T-cell (primary cell): ENCODE measurements at places on chromosomes 13 and 19.

- no peak overlapping the region for H3K4me3 ChIP-seq
- H3K27ac ChIP-seq: no peak overlapping the region
- DNase-seq: no peak
- H3K27me3 ChIP-seq: no peaks in the 10 kb centered on the region
- H3K36me3 ChIP-seq: peaks cover 3% of the 10 kb centered on the region
- no peaks in the 10 kb centered on the region for H3K4me1 ChIP-seq
These were observed 26.4 kb upstream of the F7 start for GRCh38 chr13:113078902-113079780.

- no peak overlapping the region for H3K27ac ChIP-seq
- no peak overlapping the region for H3K4me3 ChIP-seq
- H3K4me1 ChIP-seq: no peaks in the 10 kb centered on the region
These were observed 23.6 kb upstream of the NDFIP2 start for GRCh38 chr13:79457390-79457789.

DNA sequence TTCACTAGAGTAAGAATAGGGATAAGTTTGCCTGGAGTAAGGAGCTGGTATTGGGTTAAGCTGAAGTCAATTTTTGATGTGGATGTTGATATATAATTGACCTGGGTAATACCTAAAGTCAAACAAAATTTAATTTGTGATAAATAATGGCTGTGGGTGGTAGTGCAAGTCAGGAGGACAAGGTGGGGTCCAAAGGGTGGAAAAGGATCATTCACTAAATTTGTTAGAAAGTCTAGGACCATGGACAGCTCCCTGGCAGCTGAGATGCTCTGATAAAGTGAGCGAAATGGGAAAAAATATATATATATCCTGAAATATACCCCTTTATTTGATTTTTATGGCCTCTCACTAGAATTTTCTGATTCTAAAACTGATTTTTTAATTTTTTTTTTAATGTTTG lies 463.5 kb downstream of the GPC6 start:
- H3K4me3 ChIP-seq: no peak overlapping the region
- no peak for DNase-seq
- no peaks in the 10 kb centered on the region for H3K27me3 ChIP-seq

DNA sequence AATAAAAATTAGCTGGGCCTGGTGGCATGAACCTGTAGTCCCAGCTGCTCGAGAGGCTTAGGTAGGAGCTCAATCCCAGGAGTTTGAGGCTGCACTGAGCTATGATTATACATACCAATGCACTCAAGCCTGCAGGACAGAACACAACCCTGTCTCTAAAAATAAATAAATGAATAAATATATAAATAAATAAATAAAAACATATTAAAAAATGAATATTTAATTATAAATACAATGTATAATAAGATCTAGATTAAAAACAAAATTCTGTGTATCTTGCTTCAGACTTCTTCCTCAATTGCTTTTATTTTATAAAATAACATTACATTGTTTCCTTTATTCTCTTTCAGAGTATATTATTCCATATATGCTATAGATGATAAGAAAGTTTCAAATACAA lies 1964.1 kb downstream of the PCDH9 start:
- H3K27ac ChIP-seq: no peak overlapping the region
- H3K36me3 ChIP-seq: no peaks in the 10 kb centered on the region
- no peak overlapping the region for H3K4me3 ChIP-seq
- no peaks in the 10 kb centered on the region for H3K4me1 ChIP-seq
- no peak for DNase-seq

GRCh38 chr13:97214921-97215320 lies 7.2 kb upstream of the MBNL2 start:
- H3K4me1 ChIP-seq: peaks cover 35% of the 10 kb centered on the region
- no peaks in the 10 kb centered on the region for H3K36me3 ChIP-seq
- DNase-seq: no peak
- H3K27ac ChIP-seq: peak overlapping the region; percentile 40
- H3K4me3 ChIP-seq: no peak overlapping the region

GRCh38 chr19:56678205-56678604 lies 6.6 kb upstream of the ZNF835 start:
- no peak overlapping the region for H3K27ac ChIP-seq
- H3K4me1 ChIP-seq: no peaks in the 10 kb centered on the region
- no peak for DNase-seq
- H3K36me3 ChIP-seq: no peaks in the 10 kb centered on the region

DNA sequence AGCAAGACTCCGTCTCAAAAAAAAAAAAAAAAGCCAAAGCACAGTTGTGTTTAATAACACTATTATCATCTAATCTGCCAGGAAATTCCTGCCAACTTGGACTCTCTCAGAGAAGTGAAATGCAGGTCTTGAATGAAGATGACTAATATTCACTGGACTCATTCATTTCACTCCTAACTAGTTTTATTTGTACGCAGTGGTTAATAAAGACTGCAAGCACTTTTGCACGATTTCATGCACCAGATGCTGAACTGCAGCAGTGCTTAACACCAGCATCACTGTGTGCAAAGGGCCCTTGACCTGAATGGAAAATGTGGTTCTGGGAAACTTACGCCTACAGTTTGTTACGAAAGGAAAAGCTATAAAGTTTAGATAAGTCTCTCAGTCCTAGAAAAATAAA lies 63.3 kb downstream of the DHRS12 start:
- no peaks in the 10 kb centered on the region for H3K27me3 ChIP-seq
- no peak overlapping the region for H3K27ac ChIP-seq
- DNase-seq: no peak
- H3K4me3 ChIP-seq: no peak overlapping the region
- peaks cover 6% of the 10 kb centered on the region for H3K4me1 ChIP-seq
- H3K36me3 ChIP-seq: no peaks in the 10 kb centered on the region

DNA sequence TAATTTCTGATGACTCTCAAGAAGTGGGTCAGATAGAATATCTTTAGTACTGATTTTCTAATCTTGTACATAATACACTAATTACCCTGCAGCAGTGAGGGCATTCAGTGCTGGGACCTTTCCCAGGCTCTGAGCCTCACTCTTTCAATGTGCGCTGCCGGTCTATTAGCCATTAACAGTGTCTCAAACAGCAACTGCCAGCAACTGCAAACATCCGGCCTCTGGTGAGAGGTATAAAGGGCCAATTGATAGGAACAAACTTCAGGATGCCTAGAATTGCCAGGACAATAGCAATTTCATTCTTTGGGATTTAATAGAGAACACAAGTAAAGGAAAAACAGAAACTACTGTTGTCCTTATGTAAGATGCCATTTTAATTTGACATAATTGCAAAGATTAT lies 604.4 kb upstream of the SPRY2 start:
- H3K27me3 ChIP-seq: no peaks in the 10 kb centered on the region
- no peak for DNase-seq
- no peak overlapping the region for H3K27ac ChIP-seq
- H3K4me3 ChIP-seq: no peak overlapping the region

GRCh38 chr13:109989686-109990085 lies 203.3 kb upstream of the IRS2 start:
- peaks cover 3% of the 10 kb centered on the region for H3K27me3 ChIP-seq
- H3K4me1 ChIP-seq: no peaks in the 10 kb centered on the region
- H3K27ac ChIP-seq: no peak overlapping the region
- H3K36me3 ChIP-seq: no peaks in the 10 kb centered on the region

DNA sequence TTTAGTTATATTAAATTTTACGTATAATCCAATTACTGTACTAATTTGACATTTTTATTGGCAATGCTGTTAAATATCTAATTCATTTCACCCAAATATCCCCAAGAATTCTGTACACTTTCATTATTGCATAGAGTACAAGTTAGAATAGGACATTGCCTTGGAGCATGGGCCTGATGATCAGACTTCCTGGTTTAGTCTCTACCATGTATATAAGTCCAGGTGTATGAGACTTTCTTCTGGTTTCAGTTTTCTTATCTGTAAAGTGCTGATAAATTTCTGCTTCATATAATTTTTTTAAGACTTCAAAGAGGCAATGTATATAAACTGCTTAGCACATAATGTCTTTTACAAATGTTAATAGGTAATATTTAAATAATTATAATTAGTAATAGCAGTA lies 179.4 kb downstream of the KLF12 start:
- no peak overlapping the region for H3K4me3 ChIP-seq
- no peak overlapping the region for H3K27ac ChIP-seq
- no peaks in the 10 kb centered on the region for H3K27me3 ChIP-seq
- DNase-seq: no peak

GRCh38 chr19:49551531-49551930 lies 23.7 kb downstream of the RCN3 start:
- no peak overlapping the region for H3K4me3 ChIP-seq
- H3K4me1 ChIP-seq: peaks cover 93% of the 10 kb centered on the region
- DNase-seq: no peak
- H3K27ac ChIP-seq: peak overlapping the region; percentile 45

DNA sequence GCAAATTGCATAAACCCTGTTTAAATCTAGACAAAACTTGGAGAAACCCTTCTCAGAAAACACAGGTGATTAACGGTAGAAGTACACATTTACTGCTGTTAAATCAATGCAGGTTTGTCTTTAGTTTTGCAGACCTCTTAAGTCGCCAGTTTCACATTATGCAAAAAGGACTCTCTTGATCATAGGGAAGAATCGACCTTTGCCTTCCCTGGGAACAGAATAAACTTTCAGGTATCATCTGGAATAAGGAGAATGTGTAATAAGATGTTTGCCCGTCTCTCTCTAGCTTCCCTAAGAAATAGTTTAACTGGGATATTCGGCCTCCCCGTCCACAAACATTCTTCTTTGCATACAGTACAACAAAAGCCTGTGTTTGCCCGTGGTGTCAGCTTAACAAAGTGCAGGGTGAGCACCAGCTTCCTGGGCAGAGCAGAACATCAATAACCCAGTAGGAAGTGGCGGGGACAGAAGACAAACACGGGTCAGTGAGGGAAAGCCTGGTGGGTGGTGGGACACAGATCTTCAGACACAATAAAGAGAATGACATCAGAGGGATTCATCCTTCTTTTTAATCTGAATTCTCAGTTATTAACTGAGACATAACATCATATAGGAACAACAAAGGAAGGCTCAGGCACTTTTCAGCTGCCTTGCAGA lies 1077.7 kb upstream of the SLC10A2 start:
- no peaks in the 10 kb centered on the region for H3K27me3 ChIP-seq
- H3K4me1 ChIP-seq: no peaks in the 10 kb centered on the region
- no peak overlapping the region for H3K4me3 ChIP-seq
- H3K27ac ChIP-seq: no peak overlapping the region
- no peaks in the 10 kb centered on the region for H3K36me3 ChIP-seq

GRCh38 chr13:20408181-20408580 lies 117.5 kb downstream of the CRYL1 start:
- no peak for DNase-seq
- no peak overlapping the region for H3K4me3 ChIP-seq
- no peaks in the 10 kb centered on the region for H3K27me3 ChIP-seq
- no peaks in the 10 kb centered on the region for H3K36me3 ChIP-seq
- no peak overlapping the region for H3K27ac ChIP-seq

DNA sequence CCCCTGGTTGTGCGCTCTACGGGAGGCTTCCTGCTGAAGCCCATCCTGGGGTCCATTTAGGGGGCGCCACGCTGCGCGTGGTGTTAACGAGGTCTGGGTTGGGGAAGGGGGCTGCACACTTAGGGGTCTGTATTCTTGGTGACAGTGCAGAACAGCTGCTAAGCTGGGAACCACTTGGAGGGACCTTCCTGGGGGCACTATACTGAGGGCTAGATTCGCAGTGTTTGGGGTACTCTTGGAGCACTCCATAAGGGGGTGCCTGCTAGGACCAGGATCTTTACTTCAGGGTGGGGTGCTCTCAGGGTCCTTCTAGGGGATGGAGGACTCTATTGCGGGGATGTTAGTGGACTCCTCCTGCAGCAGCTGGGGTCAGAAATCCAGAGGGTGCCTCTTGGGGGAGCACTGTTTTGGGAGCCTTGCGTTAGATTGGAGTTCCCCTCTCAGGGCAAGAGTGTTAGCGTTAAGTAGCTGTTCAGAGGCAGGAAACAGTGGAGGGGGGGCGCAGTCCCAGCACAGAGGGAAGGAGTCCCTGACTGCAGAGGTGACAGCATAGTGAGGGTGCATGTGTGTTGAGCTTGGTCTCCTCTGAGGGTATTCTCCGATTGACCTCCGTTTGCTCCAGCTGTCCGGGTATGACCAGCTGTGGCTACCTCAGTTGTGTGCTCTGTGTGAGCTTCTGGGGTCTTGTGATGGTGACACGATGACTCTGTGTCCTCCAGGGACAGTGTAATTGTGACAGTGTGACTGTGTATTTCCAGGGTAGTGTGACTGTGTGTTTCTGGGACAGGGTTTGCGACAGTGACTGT lies 1.1 kb downstream of the PDE4A start:
- peaks cover 92% of the 10 kb centered on the region for H3K27me3 ChIP-seq
- no peak for DNase-seq
- no peaks in the 10 kb centered on the region for H3K36me3 ChIP-seq
- H3K4me1 ChIP-seq: peaks cover 15% of the 10 kb centered on the region
- H3K4me3 ChIP-seq: no peak overlapping the region
- H3K27ac ChIP-seq: no peak overlapping the region

DNA sequence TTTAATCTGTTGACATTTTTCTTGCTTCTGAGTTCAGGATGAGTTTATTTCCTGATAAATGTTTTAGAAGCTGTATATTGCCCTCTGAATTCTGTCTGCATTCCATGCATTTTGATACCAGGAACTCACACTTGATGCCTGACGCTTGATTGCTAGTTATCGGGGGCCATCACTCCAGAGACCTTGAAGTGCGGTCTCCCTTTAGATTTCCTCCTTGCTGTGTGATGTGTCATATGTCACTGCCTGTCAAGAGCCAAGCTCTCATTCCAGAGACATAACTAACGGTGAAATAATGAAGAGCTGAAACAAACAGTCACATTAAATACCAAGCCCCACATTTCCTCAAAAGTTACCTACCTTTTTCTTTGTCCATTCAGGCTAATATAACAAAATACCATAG lies 155.5 kb downstream of the TNFSF13B start:
- H3K36me3 ChIP-seq: no peaks in the 10 kb centered on the region
- no peaks in the 10 kb centered on the region for H3K27me3 ChIP-seq
- no peaks in the 10 kb centered on the region for H3K4me1 ChIP-seq
- no peak for DNase-seq
- no peak overlapping the region for H3K27ac ChIP-seq

DNA sequence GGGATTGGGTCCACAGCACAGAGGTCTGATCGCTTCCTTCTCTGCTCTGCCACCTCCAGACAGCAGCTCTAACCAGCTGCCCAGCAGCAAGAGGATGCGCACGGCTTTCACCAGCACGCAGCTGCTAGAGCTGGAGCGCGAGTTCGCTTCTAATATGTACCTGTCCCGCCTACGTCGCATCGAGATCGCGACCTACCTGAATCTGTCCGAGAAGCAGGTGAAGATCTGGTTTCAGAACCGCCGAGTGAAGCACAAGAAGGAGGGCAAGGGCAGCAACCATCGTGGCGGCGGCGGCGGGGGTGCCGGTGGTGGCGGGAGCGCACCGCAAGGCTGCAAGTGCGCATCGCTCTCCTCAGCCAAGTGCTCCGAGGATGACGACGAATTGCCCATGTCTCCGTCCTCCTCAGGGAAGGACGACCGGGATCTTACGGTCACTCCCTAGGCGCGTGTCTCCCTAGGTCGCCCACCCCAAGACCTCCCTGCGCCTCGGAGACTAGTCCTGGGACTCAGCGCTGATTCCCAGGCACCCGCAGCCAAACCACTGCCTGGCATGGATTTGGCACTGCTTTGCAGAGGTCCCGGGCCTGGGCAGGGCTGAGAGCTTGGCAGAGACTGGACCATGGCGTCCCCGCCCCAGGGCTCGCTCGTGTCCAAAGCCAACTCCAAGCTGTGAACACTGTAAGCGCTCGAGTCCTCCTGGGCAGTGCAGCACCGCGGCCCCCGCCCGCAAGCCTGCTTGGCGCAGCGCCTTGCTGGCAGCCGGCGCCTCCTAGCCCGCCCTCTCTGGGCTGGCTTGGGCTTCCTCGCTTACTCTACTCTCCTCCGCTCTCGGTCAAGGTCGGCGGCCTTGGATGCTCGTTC lies 1.5 kb downstream of the GSX1 start:
- H3K36me3 ChIP-seq: no peaks in the 10 kb centered on the region
- peaks cover 46% of the 10 kb centered on the region for H3K4me1 ChIP-seq
- no peak for DNase-seq
